Suprapubic skin (tissue), 4 donors: ENCODE measurements at places on chromosomes 1 and 21.
A peak's percentile ranks its signal among the peaks of the same experiment; 100 is the strongest.

GRCh38 chr1:110607536-110608230 is 1.5 kb upstream of the KCNA2 start:
- DNase-seq = peak; percentile 61

DNA sequence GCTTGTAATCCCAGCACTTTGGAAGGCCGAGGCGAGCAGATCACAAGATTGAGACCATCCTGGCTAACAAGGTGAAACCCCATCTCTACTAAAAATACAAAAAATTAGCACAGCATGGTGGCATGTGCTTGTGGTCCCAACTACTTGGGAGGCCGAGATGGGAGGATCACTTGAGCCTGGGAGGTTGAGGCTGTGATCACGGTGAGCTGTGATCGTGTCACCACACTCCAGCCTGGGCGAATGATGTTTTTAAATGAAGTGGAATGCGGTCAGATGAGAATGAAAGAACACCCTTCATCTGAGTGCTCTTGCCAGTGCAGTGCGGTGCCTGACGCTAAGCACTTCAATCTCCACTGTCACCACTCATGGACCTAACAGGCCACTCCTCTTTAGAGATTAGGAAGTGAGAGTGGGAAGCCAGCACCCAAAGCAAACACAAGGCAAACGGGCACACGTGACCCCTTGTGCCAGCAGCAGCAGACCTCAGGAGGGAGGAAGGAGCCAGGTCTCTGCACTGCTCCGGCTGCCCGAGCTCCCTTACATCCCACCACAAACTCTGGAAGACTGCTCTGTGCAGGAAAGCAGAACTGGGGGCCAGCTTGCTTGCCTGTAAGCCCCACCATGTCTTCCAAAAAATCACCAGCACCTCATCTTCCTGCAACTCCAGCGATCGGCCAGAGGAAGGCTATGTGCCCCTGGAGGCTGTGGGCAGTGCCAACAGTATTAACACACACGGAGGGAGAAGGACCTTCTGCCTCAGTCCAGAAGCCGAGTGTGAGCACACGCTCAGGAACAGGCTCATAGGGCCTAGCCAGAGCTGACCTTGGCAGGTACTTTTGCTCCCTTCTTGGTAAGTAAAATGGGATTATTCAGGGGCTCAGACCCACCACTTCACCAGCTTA is 9.7 kb downstream of the CTNNBIP1 start:
- DNase-seq = no peak

DNA sequence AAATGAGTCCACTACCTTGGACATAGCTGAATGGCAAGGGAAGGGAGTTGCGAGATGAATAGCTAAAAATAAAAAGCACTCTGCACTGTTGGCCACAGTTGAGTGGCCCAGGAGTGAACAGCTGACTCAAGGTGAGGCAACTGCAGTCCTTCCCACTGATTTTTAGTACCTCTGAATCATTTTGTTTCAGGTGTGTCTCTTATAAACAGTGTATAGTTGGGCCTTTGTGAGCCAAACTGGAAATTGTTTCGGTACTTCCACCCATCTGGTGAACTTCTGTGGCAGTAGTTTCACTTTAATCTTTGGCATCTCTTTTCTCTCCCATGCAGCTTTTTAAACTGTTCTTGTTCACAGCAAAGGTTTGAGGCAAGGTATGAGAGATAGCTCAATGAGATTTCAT is 122.7 kb downstream of the VAV3 start:
- DNase-seq = no peak

- DNase-seq = no peak
These were observed 17.6 kb downstream of the RIT1 start for GRCh38 chr1:155893389-155894142.

GRCh38 chr1:156839426-156840109 is 19.3 kb downstream of the INSRR start:
- no peak for DNase-seq

- no peak for DNase-seq
These were observed 534.4 kb downstream of the MATN1 start for GRCh38 chr1:30188999-30189398.

GRCh38 chr1:99672038-99672437 is 26.1 kb downstream of the PALMD start:
- no peak for DNase-seq

DNA sequence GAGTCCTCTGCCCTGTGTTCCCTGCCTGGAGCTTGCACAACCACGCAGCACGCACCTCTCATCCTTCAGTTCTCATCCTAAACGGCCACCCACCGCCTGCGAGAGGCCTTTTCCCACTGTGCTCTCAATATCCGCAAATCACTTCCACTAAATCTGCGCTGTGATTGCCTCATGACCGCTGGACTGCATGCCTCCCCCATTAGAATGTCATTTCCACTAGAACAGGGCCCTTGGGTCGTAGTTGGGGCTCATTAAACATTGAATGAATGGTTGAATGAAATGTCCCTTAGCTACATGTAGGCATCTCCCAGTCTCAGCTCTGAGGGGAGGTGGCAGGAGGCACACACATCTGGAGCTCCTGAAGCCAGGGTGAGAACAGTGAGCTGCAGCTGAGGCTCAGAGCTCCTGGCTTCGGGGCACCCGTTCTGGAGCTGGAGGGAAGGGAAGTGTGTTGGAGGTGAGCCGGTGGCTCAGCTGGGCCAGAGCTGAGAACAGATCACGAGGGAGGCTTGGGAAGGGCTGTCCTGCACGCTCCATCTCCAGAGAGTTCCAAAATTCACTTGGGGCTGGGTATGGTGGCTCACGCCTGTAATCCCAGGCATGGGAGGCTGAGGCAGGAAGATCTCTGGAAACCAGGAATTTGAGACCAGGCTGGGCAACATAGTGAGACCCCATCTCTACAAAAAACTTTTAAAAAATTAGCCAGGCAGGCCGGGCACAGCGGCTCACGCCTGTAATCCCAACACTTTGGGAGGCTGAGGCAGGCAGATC is 30.4 kb downstream of the TMEM201 start:
- DNase-seq = no peak

- DNase-seq = no peak
These were observed 67.6 kb upstream of the SLC22A15 start for GRCh38 chr1:115908565-115909274.

- no peak for DNase-seq
These were observed 14.0 kb upstream of the PTAFR start for GRCh38 chr1:28190337-28190979.

DNA sequence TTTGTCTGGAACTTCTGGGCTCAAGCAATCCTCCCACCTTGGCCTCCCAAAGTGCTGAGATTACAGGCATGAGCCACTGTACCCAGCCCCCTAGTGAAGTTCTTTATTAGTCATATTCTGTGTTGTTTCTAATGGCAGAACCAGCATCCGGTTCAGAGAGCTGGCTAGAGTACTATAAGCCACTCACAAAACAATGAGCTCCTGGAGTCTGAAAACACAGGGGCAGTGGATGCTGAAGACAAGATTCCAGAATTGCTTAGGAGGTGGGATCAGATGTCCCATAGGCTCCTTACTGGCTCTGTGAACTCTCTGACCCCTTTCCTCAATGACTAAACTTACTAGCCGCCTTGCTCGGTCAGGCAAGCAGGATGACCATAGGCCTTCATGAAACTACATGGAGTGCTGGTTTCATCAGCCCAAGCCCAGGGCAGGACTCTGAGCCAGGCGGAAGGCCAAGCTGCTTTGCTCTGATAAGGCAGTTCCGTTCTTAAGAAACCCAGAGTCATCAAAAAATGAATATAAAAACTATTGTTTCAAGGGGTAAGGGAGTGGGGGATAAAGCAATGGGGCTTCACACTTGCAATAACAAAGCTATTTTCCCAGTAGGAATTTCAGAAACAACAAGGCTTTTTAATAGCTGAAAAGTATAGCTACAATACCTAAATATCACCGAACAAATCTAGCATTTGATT is 8.1 kb downstream of the MTHFR start:
- DNase-seq = no peak

GRCh38 chr1:115456441-115456961 is 118.5 kb upstream of the NGF start:
- no peak for DNase-seq

GRCh38 chr1:147608596-147608995 is 61.7 kb downstream of the ACP6 start:
- no peak for DNase-seq

- no peak for DNase-seq
These were observed 68.5 kb downstream of the FOXJ3 start for GRCh38 chr1:42266253-42267135.

DNA sequence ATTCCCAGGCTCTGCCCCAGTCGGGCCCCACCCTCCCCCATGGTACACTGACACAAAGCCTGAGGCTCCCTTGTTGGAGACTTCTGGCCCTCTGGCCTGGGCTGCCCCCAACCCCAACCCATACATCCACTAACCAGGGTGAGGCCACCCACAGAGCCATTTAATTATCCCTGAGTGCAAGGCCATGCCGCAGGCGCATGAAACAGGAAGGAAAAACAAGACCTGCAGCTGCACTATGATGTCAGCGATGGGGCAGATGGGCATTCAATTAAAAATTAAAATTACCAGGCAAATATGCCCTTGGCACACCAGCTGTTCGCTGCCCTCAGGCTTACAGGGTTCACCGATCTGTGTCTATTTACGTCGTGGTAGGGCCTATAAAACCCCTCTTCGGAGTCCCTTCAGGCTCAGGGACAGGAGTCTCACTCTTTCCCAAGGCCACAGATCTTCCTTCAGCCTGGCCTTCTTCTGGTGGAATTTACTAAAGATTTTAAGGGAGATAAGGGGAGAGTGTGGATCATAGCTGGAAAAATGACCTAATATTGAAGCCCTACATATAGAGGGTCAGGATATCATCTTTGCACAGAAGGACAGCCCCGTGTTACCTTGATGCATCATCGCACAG is 29.6 kb upstream of the RGS16 start:
- DNase-seq = no peak

- no peak for DNase-seq
These were observed 151.3 kb downstream of the ETS2 start for GRCh38 chr21:38956856-38957571.

DNA sequence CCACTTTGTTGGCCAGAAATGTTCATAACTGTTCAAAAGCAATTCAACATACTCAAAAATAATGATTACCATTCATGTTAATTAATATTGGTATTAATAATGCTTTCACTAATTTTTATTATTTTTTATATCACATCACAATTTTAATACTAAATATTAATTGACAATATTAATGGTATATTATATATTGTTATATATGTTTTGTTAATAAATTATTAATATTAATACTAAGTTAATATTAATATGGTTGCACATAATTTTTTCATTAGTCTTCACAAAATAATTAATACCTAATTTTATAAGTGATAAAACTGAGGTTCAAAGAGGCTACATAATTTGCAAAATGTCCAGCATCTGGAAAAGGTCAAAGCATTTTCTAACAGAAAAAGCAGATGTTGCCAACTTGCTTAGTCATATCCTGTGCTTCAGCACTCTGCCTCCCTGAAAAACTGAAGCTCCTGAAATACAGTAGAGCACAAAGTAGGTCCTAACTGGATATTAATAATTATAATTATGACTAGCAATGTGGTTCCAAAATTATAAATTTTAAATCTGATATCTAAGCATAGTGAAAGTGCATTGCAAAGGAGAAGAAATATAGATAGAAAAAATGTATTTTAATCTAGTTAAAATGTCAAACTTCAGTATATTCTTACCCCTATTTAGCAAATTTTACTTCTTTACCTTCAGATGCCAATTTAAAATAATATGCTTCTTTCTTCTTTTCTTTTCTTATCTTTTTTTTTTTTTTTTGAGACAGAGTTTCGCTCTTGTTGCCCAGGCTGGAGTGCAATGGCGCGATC is 123.2 kb upstream of the TNFSF4 start:
- DNase-seq = no peak

DNA sequence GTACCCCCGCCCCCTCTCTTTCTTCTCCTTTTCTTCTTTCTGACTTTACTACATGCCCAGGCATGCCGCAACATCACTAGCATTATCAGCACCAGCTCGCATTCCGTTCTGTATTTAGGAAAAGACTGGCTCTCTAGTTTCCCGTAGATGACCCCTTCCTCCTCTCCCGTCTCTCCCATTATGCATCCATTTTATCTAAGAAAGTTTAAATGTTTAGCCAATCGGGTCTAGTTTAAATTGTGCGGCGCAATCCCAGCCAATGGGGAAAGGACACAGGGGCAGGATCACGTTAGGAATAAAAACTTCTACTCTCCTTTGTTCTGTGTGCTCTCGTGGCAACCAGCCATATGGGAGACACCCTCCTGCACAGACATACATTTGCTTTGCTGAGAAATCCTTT is 2.3 kb upstream of the KRTAP10-7 start:
- DNase-seq = no peak

- no peak for DNase-seq
These were observed 597.9 kb upstream of the ADAMTS5 start for GRCh38 chr21:27564684-27565301.

- no peak for DNase-seq
These were observed 467.9 kb downstream of the SIPA1L2 start for GRCh38 chr1:232162001-232162400.

DNA sequence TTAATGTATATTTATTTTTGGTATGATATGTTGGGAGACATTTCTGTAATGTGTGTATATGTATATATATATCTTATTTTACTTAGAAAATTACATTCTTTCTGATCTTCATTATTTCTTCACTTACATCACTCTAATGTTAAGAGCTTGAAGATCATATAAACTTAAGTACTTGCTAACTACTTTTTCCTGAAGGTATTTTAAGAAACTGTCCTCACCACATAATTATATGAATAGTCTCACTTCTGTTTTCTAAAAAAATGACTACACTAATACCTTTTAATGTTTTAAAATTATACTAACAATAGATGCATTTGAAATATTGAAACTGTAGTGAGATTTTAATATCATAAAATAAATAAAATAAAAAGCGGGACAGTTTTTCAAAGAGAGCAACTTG is 377.1 kb downstream of the LRRIQ3 start:
- DNase-seq = no peak

- no peak for DNase-seq
These were observed 128.1 kb upstream of the CTTNBP2NL start for GRCh38 chr1:112267929-112268328.

- no peak for DNase-seq
These were observed 55.0 kb upstream of the TLR5 start for GRCh38 chr1:223197923-223198627.
